ENCODE measurements at places on chromosomes 12 and 14.

DNA sequence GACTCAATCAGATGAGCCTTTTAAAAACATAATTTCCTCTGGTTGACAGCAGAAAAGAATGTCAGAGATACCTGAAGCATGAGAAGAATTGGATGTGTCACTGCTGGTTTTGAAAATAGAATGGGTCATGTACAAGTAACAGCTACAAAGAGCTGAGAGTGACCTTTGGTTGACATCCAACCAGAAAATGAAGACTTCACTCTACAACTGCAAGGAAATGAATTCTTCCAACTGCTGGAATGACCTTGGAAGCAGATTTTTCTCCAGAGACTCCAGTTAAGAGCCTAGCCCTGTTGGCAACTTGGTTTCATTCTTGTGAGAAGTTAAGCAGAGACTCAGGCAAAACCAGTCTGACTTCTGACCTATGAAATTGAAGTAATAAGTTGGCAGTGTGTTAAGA lies 505.9 kb downstream of the SLC16A7 start:
- no peak for DNase-seq

DNA sequence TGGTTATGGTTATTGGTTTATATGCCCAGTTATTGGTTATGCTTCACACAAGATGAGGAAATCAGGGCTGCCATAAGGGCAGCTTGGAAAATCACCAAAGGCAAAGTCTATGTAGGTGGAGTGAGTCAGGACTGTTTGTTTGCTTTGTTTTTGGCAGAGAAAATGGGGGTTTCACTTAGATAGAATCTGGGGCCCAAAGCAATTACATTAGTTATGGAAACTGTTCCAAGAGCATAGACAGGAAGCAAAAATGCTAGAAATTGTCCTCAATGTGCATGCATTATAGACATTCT lies 2.2 kb downstream of the VAMP1 start:
- no peak for DNase-seq

- no peak for DNase-seq
Observed at GRCh38 chr12:97751704-97752103, 289.1 kb downstream of the RMST start.

- DNase-seq: no peak
Observed at GRCh38 chr12:49621651-49622500, 1.5 kb upstream of the PRPF40B start.

DNA sequence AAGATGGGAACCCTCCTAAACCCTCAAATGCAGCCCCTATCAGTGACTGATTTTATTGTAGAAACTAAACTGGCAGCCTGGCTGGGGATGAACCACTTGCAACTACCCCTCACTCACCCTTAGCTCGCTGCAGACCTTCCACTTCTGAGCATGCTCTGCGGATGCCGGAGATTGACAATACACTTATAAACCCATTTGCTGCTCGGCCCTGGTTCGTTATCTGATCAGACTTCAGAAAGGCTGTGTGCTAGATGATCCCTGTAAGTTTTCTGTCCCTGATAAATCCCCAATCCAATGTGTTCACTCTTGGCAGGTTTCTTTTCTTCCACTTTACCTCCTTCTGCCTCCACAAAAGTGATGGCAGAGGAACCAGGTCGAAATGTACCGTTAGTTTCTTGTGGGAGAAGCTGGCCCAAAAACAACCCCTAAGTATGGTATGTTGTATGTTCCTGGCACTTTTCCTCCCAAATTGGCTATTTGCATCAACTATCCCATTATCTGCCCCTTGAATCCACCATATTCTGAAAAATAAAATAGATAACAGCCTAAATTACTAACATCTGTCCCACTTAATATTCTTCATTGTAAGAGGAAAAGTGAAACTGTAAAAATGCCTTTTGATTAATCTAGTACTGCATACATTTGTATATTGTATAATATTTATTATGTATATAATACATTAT lies 18.8 kb downstream of the RPH3A start:
- no peak for DNase-seq

DNA sequence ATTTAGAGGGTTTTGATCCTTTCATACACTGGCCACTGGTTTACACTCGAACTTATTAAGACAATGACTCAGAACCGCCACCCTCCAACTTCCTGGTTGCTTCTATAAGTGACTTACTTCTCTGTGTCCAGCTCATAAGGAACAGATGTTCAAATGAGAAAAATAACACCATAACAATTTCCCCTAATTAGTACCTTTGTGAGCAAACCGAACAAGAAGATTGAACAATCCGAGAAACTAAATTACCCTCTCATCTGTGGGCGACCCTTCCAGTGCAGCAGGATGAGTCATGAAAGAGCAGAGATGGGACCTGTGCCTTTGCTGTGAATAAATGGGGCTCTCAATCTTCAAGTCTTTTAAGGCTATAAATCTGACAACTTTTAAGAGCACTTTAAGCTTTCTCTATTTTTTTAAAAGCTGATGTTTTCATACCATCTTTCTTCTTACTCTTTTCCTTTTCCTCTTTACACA lies 146.8 kb upstream of the RASSF8 start:
- no peak for DNase-seq

GRCh38 chr14:44720707-44721106 lies 213.6 kb upstream of the FSCB start:
- no peak for DNase-seq

GRCh38 chr14:60064491-60065072 lies 27.1 kb upstream of the PCNX4 start:
- DNase-seq: peak; percentile 56

- DNase-seq: no peak
Observed at GRCh38 chr12:20011200-20011599, 357.1 kb upstream of the PDE3A start.

GRCh38 chr12:112007945-112008344 lies 5.0 kb downstream of the TMEM116 start:
- no peak for DNase-seq

GRCh38 chr14:68919129-68919927 lies 59.8 kb downstream of the ACTN1 start:
- DNase-seq: no peak

DNA sequence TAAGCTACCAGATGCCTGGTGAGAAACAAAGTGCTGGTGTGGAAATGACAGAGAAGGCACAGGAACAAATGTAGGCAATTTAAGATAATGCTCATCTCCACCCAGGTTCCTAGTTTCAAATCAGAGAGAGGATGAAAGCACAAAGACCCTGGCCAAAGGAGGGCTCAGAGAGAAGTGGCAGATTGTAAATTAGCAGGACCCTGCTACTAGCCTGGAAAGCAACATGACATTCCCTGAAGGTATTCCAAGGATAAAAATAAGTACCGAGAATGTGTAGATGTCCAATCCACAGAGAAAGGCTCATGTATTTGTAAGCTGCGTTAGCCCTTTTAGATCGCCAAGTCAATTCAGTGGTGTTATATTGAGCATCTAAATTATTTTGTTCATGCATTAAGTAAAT lies 324.0 kb downstream of the TMEM117 start:
- no peak for DNase-seq

GRCh38 chr12:50055831-50056638 lies 1.4 kb upstream of the ASIC1 start:
- DNase-seq: peak; percentile 79

- no peak for DNase-seq
Observed at GRCh38 chr12:69844836-69845235, 19.8 kb downstream of the MYRFL start.

DNA sequence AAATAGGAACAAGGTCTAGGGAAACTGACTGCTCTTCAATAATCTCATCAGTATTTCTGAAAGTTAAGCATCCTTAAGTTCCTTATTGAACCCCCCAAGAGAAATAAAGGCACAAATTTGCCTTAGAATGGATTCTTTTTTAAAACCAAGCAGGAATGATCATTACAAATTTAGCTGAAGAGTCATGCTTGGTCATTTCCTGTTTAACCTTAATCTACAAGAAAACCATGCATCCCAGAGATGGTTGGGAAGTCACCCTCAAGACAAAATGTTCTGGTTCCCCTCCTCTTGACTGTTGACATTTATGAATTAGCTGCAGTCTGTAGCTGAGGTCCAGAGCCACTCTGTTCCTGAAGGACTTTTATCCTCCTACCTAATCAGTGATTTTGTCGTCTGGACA lies 291.8 kb upstream of the G2E3 start:
- no peak for DNase-seq

DNA sequence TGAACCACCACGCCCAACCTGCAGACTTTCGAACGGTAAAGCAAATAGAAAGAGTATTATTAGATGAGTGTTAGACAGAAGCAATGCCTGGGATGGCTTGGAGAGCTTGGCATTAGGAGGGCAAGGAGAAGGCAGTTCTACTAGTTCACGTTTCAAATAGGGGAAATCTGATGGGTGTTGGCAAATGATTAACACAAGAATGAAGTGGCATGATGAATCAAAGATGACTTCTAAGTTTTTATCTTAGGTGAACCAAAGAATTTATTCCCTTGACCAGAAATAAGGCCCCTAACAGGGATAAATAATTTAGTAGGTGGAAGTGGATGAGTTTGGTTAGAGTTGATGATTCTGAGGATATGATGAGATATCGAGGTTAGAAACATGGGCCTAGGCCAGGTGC lies 38.5 kb downstream of the DRAM1 start:
- DNase-seq: no peak

GRCh38 chr14:60170948-60171347 lies 5.8 kb upstream of the DHRS7 start:
- no peak for DNase-seq

DNA sequence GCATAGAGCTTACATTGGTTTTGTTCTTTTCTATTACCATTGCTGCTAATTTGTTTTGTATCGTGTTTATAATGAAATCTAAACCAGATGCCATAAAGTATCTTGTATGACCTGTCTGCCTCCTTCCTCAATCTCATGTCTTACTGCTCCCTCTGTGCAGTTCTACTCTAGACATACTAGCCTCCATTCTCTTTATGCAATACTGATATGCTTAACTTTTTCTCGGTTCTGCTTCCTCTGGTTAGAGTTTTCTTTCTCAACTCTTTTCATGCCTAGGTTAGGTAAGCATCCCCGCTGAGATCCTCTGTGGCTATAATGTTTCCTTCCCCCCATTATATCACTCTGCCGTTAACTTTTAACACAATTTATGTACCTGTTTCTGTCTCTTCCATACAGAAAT lies 852.3 kb downstream of the TRHDE start:
- no peak for DNase-seq

- DNase-seq: no peak
Observed at GRCh38 chr12:65937161-65937641, 112.9 kb downstream of the HMGA2 start.

Data from B cell (primary cell).